ENCODE measurements at places on chromosomes 6 and 20.
A peak's percentile ranks its signal among the peaks of the same experiment; 100 is the strongest.

DNA sequence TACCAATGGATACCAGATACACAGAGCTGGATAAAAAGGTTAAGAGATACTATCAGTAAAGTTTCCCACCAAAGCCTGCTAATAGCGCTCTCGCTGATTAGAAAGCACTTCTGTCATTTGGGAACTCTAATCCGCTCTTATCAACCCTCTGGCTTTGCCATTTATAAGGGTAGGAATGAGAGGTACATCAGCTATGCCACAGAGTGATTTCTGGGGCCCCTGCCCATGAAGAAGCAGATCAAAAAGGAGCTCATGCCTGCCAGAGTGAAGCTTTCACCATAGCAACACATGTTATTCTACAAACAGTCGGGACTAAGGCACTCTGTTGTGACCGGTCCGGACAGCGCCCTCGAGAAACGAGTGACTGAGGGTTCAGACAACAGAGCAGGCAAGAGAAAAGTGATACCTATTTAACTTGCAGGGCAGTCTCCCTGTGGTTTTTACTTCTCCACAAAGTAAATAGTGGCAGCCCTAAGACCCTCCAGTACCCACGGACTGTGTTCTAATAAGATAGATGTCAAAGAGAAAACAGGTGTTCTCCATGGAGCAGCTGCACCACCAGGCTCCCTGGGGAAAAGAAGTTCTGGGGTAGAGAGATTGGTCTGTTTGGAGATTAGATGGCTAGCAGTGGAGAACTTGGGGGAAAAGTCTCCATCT is 5.6 kb downstream of the TRAM2 start:
- DNase-seq: no peak

DNA sequence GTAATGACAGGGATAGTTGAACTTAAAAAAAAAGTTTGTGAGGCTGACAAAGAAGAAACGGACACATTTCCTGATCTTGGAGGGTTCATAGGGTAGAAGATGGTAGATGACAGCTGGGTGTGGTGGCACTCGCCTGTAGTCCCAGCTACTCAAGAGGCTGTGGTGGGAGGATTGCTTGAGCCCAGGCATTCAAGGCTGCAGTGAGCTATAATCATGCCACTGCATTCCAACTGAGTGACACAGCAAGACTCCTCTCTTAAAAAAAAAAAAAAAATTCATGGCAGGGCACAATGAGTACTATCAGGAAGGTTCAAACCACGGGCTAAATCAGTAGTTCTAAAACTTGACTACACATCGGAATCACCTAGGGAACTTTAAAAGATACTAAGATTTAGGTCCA is 2.0 kb upstream of the MICA start:
- peak; percentile 20 for DNase-seq

GRCh38 chr20:46350986-46351267 is 42.6 kb upstream of the CDH22 start:
- DNase-seq: no peak

DNA sequence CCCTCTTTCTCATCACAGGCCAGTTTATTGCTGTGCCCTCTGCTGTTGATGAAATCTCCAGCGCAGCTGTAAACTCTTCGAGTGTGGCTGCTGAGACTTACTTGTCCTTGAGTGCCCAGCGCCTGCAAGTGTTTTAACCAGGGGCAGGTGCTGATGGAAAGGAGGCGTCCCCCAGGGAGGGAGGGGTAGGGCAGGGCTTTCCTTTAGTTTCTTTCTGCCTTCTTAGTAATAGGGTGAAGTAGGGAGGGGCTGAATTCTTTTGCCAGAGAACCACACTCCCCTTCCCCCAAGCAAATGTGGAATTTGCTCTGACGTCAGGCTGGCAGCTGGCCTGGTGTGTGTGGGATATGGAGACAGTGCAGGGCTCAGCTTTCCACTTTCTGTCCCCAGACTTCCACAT is 61.2 kb downstream of the IGF2R start:
- DNase-seq: no peak

- no peak for DNase-seq
These were observed 61.5 kb downstream of the GPX5 start for GRCh38 chr6:28586962-28587745.

GRCh38 chr6:149337320-149337719 is 19.8 kb downstream of the TAB2 start:
- DNase-seq: no peak

- no peak for DNase-seq
These were observed 48.3 kb upstream of the RNF24 start for GRCh38 chr20:4063631-4064030.

- no peak for DNase-seq
These were observed 31.6 kb upstream of the ANKRD60 start for GRCh38 chr20:58260006-58260405.

- DNase-seq: no peak
These were observed 50.1 kb downstream of the CEP43 start for GRCh38 chr6:167049275-167049674.

DNA sequence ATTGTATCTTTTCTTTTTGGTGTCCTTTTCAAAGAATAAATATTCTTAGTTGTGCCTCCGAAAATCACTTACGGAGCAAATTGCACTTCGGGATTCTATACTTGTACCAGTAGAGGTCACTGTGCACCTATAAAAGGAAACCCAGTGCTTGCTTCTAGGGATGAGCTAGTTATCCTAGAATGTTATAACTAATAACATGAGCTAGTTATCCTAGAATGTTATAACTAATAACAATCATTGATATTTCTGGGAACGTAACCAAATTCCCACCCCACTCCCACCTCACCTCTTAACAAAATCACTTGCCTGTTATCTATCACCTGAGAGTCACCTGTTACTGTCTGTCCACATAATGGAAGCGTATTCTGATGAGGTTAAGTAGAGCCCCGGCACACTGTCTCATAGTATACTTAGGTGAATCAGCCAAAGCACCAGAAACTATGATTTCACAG is 126.9 kb upstream of the TIAM2 start:
- DNase-seq: peak; percentile 63

GRCh38 chr6:167392631-167393316 is 67.9 kb downstream of the TTLL2 start:
- DNase-seq: no peak

- no peak for DNase-seq
These were observed 81.6 kb downstream of the MRPL14 start for GRCh38 chr6:44045672-44046015.

- no peak for DNase-seq
These were observed 170.7 kb upstream of the PREP start for GRCh38 chr6:105573556-105573955.

GRCh38 chr6:153873541-153873940 is 165.5 kb upstream of the OPRM1 start:
- DNase-seq: no peak

DNA sequence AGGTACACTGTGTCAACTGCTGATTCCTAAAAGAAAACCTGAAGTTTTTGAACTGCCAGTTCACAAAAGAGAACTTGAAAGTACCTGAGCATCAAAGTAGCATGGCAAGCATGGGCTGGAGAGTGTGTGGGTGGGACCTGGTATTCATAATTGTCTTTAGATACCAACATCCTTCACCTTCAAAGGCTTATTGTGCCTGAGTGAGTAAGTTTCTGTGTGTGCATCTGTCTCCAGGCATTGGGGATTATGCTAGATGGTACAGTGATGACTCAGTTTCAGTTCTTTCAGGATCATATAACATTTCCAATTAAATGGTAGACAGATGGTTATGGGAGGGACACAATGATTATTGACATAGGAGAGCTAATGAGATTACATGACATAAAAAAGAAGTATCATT is 238.5 kb downstream of the ZFAND3 start:
- DNase-seq: no peak

DNA sequence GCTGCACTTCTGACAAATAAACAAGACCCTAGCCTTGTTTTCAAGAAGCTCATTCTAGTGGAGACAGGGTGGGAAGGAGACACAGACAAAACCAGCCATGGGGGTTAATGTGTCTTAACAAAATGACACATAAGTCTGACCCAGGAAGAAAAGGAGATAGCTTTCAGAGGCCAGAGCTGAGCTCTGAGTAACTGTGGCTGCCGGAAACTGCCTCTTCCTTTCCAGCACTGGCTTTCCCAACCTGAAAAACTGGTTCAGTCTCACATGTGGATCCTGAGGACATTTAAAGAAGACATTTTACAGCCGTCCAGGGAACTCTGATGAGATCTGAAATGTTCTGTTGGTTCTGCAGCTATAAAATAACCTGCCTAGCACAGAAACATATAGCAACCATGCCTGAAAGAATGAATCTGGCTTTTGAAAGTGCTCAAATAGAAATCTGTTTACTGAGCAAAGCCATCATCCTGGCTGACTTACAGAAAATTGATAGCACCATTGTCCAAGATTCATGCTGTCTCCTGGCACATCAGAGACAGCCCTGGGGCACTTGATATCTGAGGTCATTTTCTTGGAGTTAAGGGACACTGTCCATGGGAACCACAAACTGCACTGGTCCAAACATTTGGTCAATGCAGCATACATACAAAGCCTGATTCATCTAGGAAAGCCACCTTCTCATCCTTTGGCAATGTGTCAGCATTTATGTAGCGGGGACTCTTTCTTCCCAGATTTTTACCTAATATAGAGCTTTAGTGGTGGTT is 83.2 kb upstream of the PAX1 start:
- DNase-seq: no peak

DNA sequence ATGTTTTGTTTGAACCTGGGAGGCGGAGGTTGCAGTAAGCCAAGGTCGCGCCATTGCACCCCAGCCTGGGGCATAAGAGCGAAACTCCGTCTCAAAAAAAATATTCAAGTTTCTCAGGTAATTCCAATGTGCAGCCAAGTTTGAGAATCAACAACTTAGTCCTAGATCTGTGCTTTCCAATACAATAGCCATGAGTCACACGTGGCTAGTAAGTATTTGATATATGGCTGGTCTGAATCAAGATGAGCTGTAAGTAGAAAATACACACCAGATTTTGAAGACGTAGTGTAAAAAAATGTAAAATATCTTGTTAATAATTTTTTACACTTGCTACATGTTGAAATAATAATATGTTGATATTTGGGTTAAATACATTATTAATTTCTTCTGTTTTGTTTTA is 35.0 kb upstream of the BTBD3 start:
- no peak for DNase-seq

- DNase-seq: no peak
These were observed 88.1 kb downstream of the YTHDF1 start for GRCh38 chr20:63127700-63128364.

GRCh38 chr6:27505209-27506027 is 32.5 kb upstream of the ZNF184 start:
- DNase-seq: no peak

DNA sequence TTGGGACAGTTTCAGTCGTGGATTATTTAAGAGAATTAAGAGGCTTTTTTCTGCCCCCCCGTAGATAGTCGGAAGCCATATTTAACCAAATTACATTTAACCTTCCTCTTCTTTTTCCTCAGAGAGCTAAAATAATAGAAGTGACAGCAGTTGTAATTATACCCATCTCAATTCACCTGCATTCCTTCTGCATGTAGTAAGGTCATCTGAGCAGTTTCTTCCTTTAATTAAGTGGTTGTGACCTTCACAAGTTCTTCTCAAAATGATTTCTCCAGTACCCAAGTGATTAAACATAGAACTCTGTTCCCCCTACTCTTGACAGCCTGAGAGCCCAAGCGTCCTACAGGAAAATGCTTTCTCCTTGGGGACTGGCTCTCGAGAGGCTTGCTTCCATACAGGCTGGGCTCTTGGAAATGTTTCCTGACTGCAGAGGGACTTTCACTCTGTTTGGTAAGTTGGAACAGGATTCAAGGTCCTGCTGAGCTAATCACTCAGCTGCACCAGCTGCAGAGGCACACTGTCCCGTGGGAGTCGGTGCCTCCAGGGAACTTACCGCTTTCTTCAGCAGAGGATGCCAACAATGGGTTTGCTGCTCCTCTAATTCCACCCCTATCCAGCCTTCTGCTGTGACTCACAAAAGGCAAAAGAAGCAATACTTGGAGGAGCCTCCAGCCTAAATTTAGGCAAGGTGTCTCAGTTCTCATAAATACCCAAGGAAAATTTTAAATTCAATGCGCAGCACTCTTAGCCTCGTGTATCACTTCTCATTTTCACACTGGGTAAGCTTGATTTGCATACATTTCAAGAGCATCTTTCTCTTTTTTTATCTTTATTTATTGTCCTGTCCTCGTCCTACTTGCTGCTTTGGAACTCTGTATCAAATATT is 414.9 kb downstream of the KIF16B start:
- no peak for DNase-seq

DNA sequence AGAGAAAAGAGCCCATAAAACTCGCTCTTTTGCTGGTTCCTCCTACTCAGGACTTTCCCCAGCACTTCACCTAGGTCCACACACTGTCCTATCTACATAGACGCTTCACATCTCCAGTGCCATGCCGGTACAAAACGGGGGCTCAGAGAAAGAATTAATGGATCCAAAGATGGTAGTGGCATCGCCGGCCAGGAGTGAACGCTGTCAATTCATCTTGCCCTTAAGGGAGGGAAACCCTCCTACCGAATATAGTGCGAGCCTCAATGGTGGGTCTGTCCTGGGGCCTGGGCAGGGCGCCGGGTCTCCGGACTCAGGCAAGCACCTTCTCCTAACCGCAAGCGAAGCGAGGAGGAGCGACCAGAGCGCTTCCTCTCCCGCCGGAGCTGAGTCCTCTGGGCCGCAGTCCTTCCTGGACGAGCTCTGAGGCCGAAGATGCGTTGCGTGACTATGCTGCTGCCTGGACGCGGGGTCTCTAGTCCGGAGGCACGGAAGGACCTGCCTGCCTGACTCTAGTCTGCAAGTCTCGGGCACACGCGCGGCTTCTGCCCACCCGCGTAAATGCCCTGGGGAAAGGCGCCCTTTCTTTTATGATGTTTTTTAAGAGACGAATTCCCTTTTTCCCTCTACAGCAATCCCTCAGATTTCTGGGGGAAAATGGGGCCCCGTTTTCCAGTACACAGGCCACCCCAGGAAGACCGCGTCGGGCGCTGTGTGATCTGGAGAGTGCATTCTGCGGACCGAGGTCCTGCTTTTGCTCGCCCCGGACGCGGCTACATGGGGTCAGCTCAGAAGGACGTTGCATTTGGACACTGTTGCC is 100.1 kb upstream of the PRDM1 start:
- no peak for DNase-seq

GRCh38 chr6:51972659-51973058 is 114.8 kb downstream of the PKHD1 start:
- DNase-seq: no peak

DNA sequence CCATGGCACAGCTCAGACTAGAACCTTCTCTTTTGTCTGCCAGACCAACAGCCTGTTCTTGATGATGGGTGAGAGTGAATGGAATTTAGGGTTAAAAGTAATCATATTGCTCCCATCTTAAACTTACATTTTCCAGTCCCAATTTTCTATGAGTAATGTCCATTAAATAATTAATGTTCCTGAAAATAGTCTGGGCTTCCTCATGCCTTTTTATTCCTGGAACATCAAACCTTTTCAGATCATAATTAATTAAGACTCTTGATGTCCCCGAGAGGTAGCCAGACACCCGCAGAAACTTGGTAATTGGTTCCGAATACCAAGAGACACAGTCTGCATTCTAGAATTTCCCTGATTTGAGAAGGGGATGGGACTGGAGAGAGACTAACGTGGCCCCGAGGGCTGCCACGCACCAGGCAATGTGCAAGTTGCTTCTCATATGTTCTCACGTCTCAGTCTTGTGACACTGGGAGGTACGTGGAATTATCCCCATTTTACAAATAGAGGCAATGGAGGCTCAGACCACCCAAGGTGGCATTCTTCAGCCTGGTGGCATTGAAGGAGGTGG is 78.6 kb upstream of the TOX2 start:
- DNase-seq: no peak
